ENCODE measurements at places on chromosomes 13 and 19.

- DNase-seq, result no peak
Observed at GRCh38 chr19:58067240-58067912, 8.3 kb downstream of the ZNF135 start.

DNA sequence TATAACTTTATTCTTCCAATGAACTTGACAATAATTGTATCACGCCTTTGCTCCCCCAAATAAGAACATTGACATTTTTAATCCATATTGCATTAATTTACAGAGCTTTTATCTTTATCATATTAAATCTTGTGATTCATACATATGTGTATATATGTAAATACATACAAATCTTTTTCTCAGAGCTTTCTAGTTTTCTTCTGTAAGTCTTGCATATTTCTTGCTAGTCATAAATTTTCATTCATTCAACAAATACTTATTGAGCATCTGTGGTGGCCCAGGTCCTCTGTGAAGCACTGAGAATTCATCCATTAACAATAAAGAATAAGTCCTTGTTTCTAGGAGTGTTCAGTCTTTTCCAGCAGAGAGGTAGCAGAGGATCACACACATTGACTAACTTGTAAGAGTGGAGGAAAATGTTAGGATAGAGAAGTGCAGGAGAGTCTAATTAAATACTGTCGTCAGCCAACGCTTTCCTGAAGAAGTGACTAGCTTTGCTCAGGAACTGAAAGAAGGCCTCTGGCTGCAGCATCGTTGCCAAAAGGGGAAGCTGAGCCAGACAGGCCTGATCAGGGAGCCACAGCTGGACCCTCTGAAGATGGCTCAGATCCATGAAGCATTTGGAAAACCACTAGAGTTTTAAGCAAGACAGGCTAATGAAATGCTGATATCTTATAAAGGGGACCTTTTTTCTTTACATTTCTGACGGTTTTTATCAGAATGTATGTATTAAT is 38.6 kb upstream of the LAMP1 start:
- no peak for DNase-seq

DNA sequence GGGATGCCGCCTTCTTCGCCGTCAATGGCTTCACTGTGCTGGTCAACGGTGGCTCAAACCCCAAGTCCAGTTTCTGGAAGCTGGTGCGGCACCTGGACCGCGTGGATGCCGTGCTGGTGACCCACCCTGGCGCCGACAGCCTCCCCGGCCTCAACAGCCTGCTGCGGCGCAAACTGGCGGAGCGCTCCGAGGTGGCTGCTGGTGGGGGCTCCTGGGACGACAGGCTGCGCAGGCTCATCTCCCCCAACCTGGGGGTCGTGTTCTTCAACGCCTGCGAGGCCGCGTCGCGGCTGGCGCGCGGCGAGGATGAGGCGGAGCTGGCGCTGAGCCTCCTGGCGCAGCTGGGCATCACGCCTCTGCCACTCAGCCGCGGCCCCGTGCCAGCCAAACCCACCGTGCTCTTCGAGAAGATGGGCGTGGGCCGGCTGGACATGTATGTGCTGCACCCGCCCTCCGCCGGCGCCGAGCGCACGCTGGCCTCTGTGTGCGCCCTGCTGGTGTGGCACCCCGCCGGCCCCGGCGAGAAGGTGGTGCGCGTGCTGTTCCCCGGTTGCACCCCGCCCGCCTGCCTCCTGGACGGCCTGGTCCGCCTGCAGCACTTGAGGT is 7.0 kb downstream of the MAP1S start:
- DNase-seq, result no peak

DNA sequence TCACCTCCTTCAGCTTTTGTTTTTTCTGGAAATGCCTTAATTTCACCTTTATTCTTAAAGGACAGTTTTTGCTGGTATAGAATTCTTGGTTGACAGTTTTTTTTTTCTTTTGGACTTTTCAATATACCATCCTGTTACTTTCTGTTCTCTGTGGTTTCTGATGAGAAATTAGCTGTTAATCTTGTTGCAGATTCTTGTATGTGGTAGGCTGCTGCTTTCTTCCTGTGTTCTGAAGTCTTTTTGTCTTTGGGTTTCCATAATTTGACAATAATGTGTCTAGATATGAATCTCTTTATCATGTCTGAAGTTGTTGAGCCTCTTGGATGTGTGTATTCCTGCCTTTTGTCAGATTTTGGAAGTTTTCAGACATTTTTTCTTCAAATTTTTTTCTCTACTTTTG is 12.0 kb downstream of the ZNF283 start:
- no peak for DNase-seq

DNA sequence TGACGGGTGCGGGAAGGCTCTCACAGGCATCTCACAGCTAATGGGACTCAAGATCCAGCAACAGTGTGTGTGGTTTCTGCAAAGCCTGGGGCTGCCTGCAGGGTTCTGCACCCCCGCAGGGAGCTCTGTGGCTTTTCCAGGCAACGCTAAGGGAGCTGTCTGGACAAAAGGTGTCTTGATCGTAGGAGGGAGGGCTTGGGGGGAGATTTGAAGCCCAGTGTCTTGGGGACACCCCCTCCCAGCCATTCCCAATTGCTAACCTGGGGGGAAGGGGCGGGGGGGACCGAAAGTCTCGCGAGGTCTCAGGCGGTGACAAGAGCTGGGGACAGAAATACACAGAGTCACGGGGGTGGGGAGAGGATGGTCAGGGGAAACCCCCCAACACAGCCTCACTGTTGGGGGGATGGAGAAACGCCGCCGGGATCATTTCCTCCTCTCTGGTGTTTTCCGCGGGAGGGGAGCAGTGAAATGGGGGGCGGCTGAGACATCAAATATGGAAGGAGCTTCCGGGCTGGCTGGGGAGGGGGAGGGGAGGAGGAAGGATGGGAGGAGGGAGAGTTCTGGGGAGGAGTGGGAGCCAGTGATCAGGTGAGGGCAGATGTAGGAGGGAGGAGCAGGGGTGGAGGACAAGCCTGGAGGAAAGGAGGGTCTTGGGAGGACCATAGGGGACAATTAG is 13.3 kb downstream of the KCNC3 start:
- no peak for DNase-seq

DNA sequence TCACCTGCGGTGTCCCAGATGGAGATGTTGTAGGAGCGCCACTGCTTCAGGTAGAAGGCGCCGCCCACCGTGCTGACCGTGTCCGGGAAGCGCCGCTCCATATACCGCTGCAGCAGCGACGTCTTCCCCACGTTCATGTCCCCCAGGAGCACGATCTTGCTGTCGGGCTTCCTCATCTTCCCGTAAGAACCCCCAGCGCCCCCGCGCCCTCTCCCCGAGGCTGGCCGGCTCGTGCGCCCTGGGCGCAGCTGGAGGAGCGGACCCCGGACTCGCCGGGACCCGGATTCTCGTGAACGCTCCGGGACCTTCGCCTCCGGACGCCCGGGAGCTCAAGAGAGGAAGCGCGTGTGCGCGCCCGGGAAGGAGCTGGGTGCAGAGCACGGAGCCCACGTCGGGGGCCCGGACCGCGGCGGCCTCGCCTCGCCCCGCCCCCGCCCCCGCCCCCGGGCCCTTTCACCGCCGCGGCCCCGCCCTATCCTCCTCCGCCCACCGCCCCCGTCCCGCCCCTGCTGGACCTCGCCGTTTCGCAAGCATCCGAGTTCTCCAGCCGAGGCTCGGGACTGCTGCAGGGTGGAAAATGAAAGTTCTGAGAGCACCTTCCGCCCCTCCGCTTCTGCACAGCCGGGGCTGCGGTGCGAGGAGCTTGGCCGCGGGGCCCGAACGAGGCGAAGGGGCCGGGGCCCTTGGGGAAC is at the start of gene RAB20:
RAB20 (minus strand) TSS at position 379 of the 692 bp plus-strand sequence; CDS start at position 176, 203 bp downstream.
- peak; percentile 47 for DNase-seq

- DNase-seq, result no peak
Observed at GRCh38 chr13:44768775-44769581, 192.8 kb upstream of the TSC22D1 start.

DNA sequence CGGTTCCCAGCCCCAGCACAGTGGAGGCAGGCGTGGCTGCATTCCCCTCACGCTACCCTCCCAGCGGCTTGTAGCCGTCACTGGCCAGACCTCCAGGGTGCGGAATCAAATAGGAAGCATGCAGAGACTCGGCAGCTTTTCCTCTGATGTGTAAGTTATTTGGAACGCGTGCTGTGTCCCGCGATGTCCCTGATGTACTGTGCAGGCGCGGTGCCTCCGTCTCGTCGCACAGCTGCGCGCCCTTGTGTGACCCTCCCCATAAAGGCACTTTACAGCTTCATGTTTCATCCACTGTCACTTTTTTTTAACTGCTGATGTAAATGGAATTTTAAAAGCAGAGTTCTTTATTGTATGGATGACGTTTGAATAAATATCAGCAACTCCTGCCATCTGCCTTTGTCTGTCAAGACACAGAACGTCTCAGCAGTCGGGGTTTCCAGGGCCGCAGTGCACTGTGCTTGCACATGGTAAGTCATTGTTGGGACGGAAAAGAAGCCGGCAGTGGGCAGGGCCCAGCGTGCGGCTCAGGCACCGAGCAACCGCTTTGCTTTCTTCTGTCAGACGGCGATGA is 7.3 kb upstream of the F7 start:
- DNase-seq, result no peak

GRCh38 chr13:79404985-79405384 is 1.1 kb downstream of the RBM26 start:
- DNase-seq, result peak; percentile 46

DNA sequence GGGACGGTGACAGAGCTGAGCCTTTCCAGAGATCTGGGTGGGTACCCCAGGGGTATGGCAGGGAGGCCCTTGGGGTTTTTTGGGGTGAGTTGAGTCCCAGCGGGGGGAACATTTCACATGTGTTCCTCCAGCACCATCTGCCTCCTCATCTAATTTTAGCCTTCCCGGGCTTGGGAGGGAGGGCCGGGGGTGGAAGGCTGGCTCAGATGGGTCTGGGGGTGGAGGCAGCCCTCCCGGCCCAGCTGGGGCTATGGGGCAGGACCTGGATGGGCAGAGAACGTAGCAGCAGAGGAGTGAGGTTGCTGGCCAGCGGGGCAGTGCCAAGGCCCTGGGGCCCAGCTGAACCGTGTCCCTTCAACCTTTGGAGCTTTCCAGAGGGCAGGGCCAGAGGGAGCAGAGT is 23.5 kb downstream of the ADGRL1 start:
- no peak for DNase-seq

GRCh38 chr19:56105090-56105701 is 15.9 kb downstream of the ZNF787 start:
- peak; percentile 97 for DNase-seq

- DNase-seq, result no peak
Observed at GRCh38 chr13:36915896-36916640, 4.0 kb downstream of the SMAD9 start.

DNA sequence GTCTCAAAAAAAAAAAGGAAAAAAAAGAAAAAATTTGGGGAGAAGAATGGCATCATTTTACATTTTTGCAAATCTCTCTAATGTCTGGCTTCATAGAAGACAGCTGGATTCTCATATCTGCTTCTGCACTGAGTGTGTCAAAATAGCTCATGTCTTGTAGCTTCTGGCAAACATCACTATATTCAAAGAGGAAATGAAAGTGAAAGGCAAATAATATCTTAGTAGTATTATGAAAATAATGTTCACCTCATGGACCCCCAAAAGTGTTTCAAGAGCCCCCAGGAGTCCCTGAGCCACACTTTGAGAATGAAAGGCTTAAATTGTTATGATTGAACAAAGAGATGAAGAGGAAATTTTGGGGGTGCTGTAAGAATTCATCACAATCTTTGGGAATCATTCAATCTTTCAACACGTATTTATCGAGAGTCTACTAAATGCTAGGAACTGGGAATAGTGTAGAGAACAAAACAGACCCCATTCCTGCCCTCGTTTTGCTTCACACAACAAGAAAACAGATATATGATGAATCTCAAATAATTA is 1.2 kb upstream of the SLC6A16 start:
- DNase-seq, result no peak

- DNase-seq, result no peak
Observed at GRCh38 chr13:107886118-107886517, 329.2 kb downstream of the LIG4 start.

GRCh38 chr19:5957170-5957569 is 20.8 kb downstream of the RANBP3 start:
- peak; percentile 88 for DNase-seq

GRCh38 chr19:17304386-17305215 is 1.1 kb upstream of the MRPL34 start:
- no peak for DNase-seq

GRCh38 chr19:13026462-13027370 is 31.4 kb downstream of the NFIX start:
- DNase-seq, result no peak

DNA sequence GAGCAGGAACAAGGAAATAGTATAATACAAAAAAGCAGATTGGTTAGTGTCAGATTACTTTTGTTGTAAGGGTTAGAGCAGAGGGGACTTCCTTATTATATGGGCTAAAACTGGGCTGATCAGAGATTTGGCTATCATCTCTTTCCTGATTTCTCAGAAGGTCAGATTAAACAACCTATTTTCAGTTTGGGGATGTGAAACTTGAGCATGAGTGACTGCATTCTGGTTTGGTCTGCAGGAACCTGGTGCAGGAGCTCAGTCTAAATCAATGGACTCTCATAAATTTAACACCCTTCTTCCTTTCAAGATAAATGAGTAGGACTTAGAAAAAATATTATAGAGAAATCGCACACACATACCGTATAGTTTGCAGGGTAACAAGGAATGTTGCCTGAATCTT is 12.9 kb upstream of the RFXAP start:
- DNase-seq, result no peak

DNA sequence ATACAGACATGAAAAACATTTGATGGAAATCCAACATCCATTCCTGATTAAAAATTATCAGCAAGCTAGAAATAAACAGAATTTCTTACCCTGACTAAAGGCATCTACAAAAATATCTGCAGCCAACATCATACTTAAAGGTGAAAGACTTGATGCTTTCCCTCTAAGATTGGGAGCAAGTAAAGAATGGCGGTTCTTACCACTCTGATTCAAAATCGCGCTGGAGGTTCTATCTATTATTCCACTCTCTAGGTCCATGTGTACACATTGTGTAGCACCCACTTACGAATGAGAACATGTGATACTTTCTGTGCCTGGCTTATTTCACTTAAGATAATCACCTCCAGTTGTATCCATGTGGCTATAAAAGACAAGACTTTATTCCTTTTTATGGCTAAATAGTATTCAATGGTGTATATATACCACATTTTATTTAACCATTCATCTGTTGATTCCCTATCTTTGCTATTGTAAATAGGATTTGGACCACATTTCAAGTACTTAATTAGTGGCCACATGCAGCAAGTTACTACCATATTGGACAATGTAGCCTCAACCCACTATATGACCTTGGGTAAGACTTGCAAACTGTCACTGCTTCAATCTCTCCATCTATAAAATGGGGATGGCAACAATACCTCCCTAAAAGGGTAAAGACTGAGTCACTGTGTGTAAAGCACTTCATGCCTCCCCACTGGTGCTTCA is 38.4 kb upstream of the CYP2A7 start:
- no peak for DNase-seq

DNA sequence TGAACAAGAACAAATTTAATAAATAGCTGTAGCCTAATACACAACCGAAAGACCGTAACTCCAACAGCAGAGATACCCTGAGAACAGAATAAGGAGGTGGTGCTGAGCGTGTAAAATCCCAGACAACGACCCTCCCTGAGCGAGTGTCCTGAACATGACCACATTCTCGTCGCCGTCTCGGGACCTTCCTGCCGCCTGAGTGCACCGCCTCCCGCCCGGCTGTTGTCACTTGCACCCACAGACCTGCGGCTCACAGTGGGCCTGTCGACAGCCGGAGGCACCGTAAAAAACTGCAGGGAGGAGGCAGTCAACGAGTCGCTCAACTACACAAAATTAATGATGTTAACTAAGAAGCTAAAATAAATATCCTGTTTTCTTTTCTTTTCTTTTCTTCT is 35.8 kb upstream of the GRTP1 start:
- DNase-seq, result no peak

Measured in NCI-H2081 (cell line).